ENCODE measurements at places on chromosomes 1 and 21.

GRCh38 chr1:97071173-97071572 is 349.6 kb downstream of the PTBP2 start:
- DNase-seq, result peak; percentile 42

GRCh38 chr1:58884706-58885661 is 101.1 kb upstream of the JUN start:
- no peak for DNase-seq

DNA sequence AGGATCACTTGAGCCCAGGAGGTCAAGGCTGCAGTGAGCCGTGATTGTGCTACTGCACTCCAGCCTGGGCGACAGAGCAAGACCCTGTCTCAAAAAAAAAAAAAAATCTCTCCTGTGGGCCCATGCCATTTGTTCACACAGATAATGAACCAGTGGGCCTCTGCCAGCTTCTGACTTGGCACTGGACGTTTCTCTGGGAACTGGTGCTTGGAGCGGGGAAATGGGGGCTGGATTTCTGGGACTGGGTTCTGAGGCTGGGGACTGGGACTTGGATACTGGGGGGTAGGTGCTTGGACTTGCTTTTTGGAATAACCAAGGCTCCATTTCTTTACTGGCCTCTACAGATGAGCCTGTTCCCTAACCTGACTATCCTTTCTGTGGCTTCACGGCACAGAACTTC is 9.7 kb downstream of the IFI6 start:
- DNase-seq, result no peak

DNA sequence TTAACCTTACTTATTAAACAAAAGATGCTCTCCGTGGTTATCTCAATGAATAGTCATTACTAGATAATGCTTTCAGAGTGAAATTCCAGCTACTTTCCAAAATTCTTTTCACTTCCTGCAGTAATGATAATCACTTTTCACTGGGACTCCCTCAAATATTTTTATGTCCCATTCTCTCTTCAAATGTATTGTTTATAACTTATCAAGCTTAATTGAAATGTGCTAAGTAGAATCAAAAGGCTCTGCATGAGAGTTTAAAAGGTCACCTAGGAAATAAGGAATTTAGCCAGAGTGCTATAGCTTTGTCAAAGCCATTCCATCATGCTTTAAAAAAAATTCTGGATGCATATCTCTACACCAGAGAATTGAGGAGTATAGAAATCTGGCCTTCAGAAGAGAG is 106.4 kb downstream of the ODF2L start:
- DNase-seq, result no peak

GRCh38 chr1:3902571-3903091 is 2.6 kb upstream of the C1orf174 start:
- no peak for DNase-seq

DNA sequence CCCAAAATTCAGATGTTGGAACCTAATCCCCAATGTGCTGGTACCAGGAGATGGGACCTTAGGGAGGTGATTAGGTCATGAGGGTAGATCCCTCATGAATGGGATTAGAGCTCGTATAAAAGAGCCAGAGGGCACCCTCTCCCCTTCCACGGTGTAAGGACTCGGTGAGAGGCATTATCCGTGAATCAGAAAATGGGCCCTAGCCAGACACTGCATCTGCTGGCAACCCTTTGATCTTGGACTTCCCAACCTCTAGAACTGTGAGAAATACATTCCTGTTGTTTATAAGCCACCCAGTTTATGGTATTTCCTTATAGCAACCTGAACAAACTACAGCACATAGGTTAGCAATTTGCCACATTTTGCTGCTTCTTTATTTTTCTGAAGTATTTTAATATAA is 14.5 kb upstream of the JAM2 start:
- DNase-seq, result no peak

DNA sequence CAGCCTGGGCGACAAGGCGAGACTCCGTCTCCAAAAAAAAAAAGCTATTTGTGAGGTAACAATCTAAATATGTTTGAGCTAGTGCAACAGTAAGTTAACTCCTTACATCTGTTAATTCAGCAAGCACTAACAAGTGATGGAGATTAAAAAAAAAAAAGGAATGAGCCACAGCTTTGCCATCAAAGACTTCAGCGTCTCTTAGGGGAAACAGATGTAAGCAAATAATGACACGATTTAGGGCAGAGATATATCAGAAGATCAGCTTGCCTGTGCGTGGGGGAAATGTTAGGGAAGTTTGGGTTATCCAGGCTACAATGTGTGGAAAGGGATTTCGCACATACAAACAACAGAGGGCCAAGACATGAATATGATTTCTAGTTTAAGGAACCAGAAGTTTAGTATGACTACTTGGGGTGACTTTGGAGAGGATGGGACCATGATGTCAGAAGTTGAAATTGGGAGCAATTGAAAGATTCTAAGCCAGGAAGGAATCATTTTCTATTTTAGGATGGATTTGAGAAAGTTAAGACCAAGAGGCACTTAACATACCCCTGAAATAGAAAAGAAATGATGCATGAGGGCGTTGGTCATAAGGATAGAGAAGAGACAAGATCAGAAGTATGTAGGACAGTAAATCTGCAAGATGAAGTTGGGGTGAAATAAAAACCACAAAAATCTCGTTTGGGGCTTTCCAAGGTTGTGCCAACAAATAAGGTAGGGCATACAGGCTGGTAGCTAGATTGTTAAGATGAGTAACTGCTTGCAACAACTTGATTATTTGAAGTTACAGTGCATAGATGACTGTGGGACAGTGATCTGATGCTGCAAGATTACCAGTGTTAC is 2.4 kb upstream of the BRWD1 start:
- DNase-seq, result peak; percentile 37

DNA sequence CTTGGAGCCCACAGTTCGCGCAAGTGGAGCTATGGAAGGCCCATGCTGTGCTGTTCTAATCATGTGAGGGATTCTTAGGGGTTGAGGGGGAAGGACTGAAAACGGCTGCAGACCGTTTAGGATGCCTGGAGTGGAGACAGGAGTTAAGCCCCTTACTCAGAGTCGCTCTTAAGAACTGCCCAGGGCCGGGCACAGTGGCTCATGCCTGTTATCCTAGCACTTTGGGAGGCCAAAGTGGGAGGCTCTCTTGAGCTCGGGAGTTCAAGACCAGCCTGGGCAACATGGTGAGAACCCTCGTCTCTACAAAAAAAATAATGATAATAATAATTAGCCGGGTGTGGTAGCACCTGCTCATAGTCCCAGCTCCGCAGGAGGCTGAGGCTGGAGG is 1.1 kb downstream of the ZNF672 start:
- no peak for DNase-seq

DNA sequence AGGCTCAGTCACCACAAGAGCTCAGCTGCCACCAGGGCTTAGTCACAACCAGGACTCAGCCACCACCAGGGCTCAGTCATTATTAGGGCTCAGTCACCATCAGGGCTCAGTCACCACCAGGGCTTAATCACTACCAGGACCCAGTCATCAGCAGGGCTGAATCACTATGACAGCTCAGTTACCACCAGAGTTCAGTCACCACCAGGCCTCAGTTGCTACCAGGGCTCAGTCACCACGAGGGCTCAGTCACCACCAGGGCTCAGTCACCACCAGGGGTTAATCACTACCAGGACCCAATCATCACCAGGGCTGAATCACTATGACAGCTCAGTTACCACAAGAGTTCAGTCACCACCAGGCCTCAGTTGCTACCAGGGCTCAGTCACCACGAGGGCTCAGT is 196.2 kb downstream of the NPHP4 start:
- DNase-seq, result no peak
